Regular cardiac myocyte (primary cell): ENCODE measurements at places on chromosomes 1 and 21. TPM values are rescaled to one million over a fixed set of nuclear protein-coding genes. Genes with fewer than 3 reads are reported as not detected.

PDPN gene
- 0.77 and 1.1 TPM in 2 replicates for total RNA-seq

DIRAS3 gene
- total RNA-seq = 8.2 and 128 TPM in 2 replicates

LGR6 gene
- total RNA-seq = not detected in 2 replicates

SELE gene
- under 0.01 TPM in 2 replicates for total RNA-seq

THAP3 gene
- 22.4 and 24.0 TPM in 2 replicates for total RNA-seq

DNAH14 gene
- total RNA-seq = 8.5 and 10.2 TPM in 2 replicates

CYP4A11 gene
- not detected in 2 replicates for total RNA-seq

FLG gene
- total RNA-seq = under 0.01 TPM in 2 replicates
